NCI-H1694 (cell line): ENCODE measurements at places on chromosomes 6 and 20.

- DNase-seq: no peak
Measured at GRCh38 chr20:35791821-35792220, 20.0 kb downstream of the PHF20 start.

- no peak for DNase-seq
Measured at GRCh38 chr20:49165611-49166010, 22.5 kb downstream of the STAU1 start.

DNA sequence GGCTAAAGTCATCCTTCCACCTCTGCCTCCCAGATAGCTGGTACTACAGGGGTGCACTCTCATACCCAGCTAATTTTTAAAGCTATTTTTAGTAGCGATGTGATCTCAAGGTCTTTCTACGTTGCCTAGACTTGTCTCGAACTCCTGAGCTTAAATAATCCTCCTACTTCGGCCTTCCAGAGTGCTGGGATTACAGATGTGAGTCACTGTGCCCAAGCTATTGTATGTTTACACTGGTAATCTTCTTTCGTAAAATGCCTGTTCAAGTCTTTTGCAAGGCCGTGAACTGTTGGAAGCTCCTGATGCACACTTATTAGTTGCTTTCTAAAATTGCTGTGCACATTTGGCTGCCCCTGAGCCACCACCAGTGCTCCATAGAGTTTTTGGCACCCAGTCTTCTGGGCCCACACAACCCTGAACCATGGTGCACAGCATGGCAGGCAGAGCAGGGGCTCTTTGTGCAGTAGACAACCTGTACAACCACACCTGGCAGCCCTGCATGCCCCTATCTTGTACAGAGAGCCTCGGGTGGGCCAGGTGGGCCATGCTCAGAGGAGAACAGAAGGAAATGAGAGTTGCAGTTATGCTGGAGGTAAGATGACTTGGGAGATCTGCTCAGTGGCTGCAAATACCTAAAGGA is 33.3 kb downstream of the PDRG1 start:
- DNase-seq: no peak

DNA sequence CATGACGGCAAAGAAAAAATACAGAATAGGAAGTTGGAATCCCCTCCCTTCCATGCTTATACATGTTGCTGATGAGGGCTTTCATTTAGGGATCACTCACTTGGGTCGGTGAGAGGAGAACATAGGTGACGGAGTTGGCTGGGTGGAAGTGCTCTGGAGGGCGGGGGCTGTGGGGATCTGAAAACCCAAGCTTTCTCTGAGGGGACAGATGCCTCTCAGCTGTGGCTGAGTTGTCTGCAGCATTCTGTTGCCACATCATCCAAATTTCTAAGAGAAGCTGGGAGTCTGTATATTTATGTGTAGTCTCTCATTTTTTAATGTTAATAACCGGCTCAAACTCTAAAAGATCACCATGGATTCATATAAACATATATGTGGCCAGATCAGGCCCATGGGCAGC is 141.5 kb downstream of the PLCB4 start:
- DNase-seq: no peak

DNA sequence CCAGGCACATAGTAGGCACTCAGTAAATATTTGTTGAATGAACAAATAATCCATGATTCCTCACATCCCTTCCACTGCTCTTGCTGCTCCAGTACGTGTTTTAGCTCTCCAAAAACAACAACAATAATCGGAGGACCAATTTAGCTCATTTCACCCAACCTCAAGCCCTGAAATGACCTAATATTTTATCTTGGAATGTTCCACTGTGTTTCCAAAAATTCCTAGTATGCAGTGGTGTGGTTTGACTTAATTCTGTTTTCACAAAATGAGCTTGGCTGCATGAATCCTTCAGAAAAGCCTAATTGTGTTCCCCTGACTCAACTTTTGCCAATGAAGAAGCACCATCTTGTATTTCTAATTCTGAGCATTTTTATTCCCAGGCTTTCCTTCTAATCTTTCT is 168.0 kb upstream of the PHACTR1 start:
- no peak for DNase-seq

GRCh38 chr20:46520976-46521579 is 7.7 kb upstream of the ZNF334 start:
- peak; percentile 59 for DNase-seq

DNA sequence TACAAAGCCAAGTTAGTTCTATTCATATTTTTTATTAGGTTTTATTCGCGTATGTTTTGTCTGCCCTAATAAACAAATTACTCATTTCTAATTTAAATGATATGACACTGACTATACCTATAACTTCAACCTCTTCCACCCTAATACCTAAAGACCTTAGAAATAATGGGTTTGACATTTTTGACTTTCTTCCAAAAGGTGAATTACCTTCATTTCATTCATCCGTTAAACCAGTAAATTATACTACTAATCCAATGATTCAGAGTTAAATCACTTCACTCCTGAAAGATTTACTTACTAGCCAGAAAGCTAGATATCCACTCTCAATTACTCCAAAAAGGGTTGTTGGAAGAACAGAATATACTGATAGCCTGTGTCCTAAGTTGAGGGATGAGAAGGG is 5.2 kb downstream of the MRPS10 start:
- no peak for DNase-seq

DNA sequence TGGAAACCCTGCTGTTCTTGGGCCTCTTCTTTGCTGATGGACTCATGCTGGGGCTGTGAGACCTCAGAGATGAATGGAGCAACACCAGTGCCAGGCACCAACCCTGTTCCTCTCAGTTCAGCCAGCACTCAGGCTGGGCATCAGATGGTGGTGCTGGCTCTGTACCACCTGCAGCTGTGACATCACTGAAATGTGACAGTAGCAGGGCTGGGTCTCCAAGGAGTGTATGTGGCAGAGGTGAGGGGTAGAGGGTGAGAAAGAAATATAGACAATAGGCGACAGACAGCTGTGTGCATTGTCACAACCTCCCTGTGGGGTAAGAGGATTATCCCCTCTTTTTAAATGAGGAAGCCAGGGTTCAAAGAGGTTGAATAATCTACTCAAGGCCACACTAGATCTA is at the start of gene TP53TG5:
Gene TP53TG5 (minus strand): TSS at position 135 of the 400 bp plus-strand sequence. CDS start 89 bp downstream, at position 46.
- DNase-seq: no peak

- no peak for DNase-seq
Measured at GRCh38 chr6:75746221-75746620, 2.8 kb upstream of the MYO6 start.

GRCh38 chr20:1426231-1426849 is 33.5 kb upstream of the FKBP1A start:
- DNase-seq: no peak

GRCh38 chr6:94658929-94659328 is 918.4 kb upstream of the MANEA start:
- DNase-seq: no peak

GRCh38 chr6:102494808-102495207 is 1101.3 kb downstream of the GRIK2 start:
- no peak for DNase-seq

DNA sequence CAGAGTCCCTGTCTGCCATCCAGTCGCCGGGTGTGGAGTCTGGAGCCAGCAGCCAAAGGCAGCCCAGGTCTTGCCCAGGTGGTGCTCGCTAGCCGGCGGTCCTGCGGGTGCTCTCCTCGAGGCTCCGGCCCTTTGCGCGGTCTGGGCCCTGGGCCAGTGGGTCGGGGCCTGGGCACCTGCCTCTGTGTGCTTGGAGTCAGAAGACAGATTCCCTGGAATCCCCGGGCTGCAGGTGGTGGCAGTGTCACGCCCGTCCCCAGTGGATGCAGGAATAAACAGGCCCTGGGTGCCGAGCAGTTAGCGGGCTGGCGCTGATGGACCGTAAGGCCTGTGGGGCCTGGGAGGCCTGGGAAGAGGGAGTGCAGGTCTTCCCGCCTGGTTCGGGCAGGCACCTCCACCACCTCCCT is 5.3 kb downstream of the SS18L1 start:
- no peak for DNase-seq

DNA sequence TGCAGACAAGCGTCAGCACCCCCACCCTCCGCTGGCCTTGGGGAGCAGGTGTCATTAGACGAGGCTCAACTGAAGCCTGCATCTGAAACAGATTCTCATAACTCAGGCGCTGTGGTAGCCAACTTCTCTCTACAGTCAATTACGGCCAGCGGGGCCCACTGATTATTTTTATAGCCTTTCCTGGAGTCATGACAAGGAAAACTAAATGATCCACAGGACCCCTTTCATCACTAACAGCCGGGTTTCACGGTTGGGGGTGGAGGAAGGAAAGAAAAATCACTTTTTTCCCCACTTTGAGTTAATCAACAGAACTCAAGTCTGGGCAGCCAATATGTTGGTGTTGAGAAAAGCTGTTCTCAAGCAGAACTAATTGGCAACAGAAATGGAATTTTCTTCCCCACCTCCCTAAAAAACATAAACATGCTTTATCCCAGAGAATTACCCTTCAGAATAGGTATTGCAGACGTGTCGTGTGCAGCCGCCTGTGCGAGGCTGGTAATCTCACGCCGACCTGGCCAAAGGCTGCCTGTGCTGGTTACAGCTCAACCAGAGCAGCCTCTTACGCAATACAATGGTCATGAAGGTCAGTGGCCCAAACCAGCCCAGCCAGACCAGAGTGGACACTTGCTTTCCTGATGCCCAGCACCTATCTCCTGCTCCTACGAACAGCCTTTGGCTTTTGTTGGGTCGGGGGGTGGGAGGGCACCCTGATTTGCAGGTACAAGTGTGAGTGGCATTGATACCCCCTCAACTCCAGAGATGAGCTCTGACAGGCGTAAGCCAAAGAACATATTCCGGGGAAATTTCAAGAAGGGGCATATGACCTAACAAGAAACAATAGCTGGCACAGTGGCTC is 11.0 kb downstream of the RIPOR3 start:
- no peak for DNase-seq

DNA sequence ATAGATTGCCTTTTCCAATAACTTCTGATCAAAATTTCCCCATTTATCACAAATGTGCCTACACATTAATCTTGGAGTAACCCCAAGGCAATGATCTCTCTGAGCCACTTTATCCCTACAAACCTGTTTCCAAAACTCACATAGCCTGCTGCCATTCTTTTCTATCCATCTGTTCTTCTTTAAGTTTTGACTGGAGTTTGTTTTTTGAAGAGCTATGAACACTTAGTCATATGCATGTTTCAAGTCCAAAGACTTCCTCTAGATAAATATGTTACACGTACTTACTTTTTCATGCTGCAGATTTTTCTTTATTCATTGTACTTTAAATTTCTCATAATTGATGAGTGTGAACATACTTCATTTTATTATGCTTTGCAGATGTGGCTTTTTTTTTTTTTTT is 488.9 kb upstream of the CITED2 start:
- no peak for DNase-seq

DNA sequence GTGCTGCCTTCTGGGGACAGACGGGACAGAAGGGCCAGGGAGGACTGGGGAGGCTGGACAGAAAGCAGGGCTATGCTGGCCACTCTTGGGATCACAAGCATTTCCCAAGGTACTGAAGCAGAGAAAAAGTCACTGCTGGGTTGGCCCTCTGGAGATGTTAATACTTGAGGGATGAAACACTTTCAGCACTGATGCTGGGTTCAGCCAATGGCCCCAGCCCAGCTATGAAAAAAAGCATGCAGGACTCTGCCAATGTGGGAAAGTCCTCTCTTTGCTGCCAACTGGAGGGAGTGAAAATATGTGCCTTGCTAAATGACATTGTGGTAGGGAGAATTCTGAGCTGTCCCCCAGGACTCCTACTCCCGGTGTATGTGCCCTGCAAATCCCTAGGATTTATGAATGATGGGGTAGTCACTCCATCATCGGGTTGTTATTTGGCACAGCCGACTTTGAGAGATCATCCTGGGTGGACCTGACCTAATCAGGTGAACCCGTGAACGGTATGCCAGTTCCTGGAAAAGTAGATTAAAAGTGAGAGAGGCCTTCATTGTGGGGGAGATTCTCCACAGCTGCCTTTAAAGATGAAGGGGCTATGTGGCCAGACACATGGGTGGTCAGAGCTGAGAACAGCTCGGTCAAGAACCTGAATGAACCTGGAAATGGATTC is 119.9 kb upstream of the TRAF3IP2 start:
- DNase-seq: no peak

- no peak for DNase-seq
Measured at GRCh38 chr6:37693079-37693478, 4.6 kb downstream of the MDGA1 start.

DNA sequence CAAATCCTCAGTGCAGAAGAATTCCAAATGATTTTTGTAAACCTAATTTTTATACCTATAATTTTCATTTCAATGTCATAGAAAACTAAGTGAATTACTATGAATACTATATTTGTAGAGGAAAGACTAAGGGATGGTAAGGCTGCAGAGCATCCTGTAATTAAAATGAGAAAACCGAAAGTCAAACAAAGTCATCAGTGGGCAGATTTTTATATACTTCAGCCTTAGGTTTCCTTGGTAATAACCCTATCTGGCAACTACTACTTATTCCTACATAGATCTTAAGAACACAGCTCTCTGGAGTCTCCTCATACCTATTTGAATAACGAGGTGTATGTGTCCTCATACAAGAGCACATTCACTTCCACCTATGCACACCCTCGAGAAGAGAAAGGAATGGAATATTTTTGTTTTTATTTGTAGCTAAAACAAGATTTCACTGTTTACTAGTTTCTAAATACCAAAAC is 117.9 kb upstream of the SGK1 start:
- DNase-seq: no peak

DNA sequence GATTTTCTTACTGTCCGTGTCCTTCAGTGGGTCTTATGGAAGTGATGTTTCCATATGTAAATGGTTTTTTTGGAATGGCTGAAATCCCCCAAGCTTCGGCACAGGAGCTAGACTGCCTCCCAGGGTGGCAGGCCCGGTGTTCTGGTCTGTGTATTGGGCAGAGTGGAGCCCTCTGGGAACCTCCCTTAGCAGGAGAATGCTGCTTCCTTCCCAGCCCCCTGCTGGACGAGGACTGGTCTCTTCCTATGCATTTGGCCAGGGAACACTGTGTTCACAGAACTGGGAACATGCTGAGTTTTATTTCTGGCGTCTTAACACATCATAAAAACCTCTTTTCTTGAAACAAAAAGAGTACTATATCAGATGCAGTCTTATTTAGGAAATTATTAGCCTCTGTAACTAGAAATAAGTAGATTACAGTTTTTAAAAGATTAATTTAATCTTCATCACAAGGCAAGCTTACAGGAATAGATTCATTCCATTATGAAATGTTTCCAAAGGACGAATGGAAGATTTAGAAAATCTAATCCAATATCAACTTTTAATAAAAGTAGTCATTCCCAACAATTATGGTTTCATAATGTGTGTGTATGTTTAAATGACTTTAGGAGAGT is 56.6 kb downstream of the SYTL3 start:
- DNase-seq: no peak

DNA sequence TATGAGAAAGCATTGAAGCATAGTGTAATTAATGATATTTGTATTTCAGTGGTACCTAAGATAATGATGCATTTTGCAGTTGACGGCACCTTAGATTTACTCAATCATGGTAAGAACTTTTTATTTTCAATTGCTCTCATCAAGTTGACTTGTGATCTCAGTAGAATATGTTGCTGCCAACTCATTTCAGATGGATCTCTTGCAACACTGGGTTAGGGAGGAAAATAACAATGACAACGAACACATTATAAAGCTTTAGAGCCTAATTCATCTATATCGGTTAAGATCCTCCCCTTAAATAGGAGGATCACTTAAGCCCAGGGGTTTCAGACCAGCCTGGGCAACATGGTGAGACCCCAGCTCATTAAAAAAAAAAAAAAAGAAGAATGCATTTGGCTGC is 18.0 kb upstream of the TBC1D22B start:
- DNase-seq: no peak
